MCF 10A (cell line): ENCODE measurements at places on chromosomes 3 and 15.

DNA sequence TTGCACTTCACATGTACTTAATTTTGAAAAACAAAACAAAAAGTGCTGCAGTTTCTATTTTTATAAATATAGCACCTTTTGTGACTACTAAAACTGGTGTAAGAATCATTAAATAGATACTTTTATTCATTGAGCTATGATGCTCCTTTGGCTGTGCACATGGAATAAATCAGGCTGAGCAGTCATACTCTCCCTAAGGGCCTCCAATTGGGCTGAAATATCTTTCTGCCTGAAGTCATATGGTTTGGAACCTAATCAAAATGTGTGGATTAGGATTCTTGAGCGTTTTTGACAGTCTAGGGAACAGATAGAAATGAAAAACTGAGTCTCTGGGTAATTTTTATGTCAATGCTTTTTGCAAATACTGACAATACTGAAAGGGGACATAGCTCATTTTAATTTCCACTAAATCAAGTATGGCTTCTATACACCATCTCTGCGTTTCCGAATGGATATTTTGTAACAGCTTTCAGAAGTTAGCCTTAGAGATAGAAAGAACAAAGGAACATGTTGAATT is 392.2 kb upstream of the ROBO1 start:
- DNase-seq: no peak

DNA sequence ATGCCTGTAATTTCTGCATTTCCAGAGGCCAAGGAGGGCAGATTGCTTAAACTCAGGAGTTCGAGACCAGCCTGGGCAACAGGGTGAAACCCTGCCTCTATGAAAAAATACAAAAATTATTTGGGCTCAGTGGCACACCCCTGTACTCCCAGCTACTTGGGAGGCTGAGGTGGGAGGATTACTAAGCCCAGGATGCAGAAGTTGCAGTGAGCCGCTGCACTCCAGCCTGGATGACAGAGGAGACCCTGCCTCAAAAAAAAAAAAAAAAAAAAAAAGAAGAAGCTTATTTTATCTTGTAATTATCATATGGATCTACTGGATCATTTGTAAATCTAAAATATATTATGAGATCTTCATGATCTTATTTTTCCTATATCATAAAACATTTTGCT is 84.1 kb downstream of the PPCDC start:
- no peak for DNase-seq

DNA sequence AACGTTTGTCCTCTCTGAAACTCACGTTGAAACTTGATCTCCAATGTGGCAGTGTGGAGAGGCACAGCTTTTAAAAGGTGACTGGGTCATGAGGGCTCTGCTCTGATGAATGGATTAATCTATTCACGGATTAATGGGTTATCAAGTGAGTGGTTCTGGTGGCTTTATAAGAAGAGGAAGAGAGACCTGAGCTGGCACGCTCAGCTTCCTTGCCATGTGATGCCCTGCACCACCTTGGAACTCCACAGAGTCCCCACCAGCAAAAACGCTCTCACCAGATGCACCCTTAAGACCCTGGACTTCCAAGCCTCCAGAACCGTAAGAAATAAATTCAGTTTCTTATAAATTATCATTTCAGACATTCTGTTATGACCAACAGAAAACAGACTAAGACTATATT is 2.6 kb downstream of the PPP1R2 start:
- no peak for DNase-seq

DNA sequence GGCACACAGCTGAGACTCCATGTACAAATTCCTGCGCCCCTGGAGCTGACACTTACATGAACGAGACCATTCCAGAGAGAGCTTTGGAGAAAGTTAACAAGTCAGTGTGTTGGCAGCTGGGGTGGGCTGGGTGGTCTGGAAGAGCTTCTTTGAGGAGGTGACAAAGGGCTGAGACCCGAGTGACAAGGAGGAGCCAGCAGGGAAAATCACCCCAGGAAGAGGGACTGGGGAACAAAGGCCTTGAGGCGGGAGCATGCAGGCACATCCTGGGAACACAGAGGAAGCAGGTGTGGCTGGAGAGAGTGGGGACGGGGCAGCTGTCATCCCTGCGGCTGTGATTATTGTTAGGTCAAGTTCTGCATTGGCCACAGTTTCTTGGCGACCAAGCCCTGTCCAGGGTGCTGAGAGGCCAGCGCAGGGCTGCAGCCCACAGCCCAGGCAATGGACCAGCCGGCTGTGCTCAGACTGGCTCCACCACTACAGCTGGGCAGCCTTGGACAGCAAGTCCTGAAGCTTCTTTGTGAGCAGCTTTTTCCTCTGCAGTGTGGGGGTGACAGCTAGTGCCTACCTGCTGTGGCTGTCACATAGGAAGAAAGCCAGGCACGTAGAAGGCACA is 34.2 kb upstream of the PRR23E start:
- no peak for DNase-seq

DNA sequence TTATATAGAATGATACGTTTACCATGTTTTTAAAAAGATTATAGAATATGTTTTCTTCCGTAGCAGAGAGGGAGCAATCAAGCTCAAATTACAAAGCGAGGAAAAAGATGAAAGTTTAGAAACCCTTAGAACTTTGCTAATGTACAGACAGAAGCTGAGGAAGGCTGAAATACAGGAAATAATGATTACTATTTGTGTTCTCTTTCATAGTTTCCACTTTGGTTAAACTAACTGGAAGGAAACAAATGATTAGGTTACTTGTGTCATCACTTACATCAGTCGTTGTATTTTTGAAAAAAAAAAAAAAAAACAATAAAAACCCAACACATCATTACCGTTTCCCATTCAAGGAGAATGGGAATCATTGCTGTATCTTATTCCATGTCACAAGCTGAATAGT is 337.8 kb upstream of the CBLB start:
- no peak for DNase-seq

DNA sequence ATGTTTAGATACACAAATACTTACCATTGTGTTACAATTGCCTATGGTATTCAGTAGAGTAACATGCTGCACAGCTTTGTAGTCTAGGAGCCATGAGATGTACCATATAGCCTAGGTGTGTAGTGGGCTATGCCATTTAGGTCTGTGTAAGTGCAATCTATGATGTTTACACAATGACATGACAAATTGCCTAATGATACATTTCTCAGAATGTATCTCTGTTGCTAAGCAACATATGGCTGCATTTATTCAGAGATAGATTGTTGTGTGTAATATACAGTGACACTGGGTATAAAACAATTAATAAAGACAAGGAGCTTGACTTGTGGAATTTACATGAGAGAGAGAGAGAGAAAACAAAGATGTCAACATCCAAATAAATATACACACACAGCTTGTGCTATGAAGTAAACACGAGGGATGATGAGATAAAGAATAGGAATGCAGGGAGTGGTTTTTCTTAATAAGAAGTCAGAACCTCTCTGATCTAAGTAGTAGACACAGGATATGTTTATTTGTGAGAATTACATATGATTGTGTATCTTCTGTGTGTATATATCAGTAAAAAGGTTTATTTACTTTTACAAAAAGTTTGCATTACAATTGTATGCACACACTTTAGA is 110.0 kb downstream of the KCNAB1 start:
- no peak for DNase-seq

DNA sequence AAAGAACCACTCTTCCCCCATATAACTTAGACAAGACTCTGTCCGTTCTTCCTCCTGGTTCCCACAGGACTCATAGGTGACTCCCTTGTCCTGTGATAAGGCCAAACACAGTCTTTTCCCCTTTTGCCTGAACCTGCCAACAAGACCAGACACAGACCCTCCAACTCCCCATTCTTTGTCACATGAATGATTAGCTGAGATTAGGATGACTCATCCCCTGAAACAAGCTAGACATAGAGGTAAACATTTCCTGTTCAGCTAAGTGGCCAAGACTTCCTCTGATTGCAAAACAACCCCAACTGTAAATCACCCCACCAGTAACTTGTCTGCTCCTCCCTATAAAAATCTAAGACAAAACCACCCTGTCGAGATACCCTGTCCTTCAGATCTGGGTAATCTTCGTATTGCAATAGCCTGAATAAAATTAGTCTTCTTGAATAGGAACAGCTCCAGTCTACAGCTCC is 11.4 kb upstream of the HTR3E start:
- DNase-seq: peak; percentile 46

DNA sequence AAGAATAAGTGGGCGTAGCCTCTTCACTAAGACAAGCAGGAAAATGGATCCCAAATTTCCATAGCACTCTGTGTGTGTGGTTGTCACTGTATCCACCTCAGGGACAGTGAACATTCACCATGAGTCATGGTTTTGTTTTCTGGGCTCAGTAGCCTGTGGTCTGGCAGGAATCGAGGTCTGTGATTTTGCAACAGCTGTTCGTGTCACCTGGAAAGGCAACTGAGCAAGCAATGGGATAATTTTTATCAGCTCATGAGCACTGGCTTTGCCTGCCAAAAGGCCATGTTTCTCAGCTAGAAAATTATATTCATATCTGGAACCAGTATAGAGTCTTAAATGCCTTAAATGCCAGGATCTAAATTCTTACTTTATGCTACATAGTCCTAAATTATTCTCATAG is 60.9 kb downstream of the STRIT1 start:
- DNase-seq: peak; percentile 96

GRCh38 chr15:70062321-70062956 is 35.3 kb downstream of the TLE3 start:
- no peak for DNase-seq

GRCh38 chr15:59303633-59304032 is 69.0 kb downstream of the MYO1E start:
- DNase-seq: no peak

DNA sequence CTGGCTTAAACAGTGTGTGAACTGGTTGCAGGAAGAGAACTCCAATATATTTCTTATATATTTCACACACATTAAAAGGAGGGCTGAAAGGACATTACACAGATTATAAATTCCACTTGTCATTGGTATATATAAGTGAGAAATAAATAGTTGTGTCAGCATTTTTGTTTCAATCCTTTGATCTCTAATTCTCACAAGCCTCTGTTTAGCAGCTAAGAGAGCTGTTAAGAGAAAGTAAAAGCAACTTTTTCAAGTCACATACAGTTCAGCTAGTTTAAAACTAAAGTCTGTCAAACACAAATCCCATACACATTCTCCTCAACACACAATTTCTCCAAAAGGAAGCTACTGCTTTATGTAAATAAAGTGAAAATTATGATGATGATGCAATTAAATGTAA is 70.5 kb upstream of the CCDC39 start:
- no peak for DNase-seq

DNA sequence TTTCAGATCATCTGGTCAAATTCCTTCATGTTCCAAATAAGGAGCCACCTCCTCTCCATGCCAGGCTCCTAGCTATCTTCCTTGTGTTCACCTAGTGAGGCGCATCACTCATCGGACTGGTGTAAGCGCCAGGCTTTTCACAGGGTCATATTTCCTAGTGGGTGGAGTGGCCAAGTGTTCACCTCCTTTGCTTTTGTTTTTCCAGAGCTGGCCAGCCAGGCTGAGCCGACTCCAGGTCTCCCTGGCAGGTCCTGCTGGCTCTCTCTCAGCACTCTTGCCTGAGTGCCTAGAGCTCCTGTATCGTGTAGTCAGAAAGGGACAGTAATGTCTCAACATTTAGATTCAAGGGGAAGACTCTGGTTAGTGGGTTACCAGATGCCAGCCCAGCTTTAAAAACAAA is 31.0 kb downstream of the HEG1 start:
- no peak for DNase-seq

DNA sequence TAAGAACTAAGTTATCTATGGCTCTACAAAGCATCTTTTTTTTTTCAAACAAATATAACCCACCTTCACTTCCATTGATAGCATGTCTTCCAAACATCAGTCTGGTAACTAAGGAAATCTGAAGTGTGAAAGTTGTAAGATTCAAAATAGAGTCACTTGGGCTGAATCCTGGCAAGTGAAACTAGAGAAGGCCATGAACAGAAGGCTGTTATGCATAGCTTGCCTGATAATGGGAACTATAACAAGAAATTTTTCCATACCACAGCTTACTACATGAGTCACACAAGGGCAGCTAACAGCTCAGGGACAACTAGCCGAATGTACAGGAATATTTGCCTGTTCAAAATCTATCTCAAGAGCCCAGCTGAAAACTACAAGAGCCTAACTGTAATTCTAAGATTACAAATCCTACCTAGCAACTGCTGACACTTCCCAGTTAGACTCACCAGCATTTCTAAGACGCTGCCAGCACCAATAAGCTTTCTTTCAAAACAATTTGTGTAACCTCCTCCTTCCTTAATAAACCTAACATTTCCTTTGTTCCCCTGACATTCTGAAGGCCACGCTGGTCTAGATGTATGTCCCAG is 1066.5 kb downstream of the PLOD2 start:
- DNase-seq: peak; percentile 57

DNA sequence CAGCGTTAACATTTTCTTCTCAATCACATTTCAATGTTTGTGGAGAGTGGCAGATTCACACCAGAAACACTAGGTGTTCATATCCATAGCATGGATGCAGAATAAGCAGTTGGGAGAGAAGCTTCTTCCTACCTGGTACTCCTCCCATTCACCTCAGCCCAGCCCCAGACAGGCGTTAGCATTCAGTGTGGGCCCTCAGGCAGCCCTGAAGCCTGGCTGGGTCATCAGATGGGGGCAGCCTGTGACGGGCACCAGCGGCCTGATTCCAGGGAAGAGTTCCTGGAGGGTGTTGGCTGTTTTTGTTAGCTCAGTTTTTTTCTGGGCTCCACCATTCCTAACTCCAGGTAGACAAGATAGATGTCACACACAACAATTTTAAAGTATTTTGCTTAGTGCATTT is 31.1 kb downstream of the APH1B start:
- DNase-seq: no peak

DNA sequence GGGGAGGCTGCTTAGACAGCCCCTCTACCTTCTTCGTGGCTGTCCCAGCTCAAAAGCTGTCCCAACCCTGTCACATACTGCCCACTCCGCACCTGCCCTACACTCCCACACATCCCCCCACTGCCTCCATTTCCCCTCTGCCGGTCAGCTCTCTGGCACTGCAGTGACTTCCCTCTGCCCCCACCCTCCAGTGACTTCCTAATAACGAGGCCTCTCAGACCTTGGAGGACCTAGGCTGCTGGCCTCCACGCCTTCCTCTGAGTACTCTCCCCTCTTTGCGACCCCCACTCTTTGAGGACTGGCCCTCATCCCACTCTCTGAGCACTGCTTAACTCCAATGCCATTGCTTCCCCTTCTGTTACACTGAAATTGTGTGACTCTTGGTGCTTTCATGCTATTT is 45.3 kb downstream of the KY start:
- DNase-seq: no peak

DNA sequence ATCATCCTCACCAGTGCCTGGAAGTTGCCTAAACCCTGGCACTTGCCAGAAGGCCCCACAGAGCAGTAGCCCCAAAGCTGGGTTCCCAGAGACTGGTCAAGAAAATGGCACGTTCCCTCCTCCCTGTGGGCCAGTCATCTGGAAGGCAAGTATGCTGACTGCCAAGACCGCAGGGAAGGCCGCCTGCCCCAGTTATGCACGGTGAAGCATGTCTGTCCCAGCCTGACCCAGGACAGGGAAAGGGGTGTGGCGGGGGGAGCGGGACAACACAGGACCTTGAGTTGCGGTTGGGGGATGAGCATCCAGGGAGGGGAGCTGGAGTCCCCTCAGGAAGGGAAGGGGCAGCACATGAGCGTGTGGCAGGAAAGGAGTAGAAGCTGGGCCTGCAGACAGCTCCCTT is 33.0 kb downstream of the RBPMS2 start:
- no peak for DNase-seq
